ENCODE measurements at places on chromosomes 6 and 20.

DNA sequence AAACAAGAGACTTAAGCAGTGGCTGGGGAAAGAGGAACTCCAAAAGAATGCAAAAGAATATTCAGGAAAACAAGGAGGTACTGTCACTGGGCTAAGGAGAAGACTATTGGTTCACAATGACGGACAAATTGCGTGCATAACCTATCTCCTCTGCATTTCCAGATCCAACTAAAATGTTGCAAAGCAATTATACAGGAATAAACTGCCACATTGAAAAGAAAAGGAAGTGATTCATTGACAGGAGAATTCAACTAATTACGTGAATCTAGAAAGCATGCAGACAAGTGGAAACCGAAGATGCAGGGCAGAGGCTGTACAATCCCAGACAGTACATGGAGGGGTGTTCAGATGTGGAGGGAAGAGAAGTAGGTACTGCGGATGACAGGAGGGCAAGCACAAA, 152.8 kb upstream of the RIPOR2 start:
- DNase-seq: no peak

DNA sequence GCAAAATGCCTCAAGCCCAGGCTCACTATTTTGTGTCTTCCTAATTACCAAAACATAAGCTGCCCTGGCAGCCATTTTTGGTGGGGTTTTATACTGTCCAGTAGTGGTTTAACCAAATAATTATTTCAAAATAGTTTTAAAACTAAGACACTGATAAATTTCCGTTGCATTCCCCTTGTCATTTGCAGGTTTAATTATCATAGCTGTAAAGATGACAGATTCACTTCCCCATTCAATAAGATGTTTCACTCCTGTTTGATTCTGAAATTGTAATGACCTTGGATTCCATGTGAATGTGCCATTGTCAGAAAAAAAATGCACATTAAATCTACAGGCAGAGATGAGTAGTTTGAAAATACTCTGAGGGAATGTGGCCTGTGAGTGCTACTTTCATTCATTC, 172.0 kb downstream of the COL9A1 start:
- no peak for DNase-seq

DNA sequence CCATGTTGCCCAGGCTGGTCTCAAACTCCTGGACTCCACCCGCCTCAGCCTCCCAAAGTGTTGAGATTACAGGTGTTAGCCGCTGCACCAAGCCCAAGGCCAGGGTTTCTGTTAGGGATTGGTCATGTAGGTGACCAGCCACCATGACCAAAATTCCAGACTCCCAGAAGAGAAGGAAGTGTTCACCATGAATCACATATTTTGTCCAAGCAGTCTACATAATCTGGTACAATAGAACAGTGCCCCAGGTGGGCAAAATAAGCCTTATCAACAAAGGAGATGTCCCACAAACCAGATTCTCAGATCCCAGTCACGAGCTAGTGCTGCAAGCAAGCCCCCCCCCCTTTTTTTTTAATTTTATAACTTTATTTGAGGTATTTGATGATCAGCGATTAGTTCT, 20.0 kb downstream of the ZNF341 start:
- no peak for DNase-seq

DNA sequence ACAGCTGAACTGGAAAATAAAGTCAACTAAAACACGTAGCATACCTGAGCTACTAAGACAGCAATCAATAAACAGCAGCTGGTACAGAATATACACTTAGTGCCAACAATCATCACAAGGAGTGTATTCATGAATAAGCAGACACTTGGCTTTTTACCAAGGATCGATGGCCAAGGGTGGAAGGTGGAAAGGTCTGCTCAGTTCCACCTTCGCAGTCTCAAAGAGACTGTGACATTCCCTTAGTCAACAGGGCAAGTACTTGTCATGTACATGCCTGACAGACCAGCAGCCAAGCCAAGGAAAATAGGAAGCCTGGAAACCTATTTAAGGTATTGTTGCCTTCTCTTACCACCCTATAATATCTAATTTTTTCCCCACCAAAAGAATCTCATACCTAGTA, 21.4 kb downstream of the HBS1L start:
- no peak for DNase-seq

- DNase-seq: no peak
These were observed 85.5 kb downstream of the UNC5CL start for GRCh38 chr6:40953486-40953885.

DNA sequence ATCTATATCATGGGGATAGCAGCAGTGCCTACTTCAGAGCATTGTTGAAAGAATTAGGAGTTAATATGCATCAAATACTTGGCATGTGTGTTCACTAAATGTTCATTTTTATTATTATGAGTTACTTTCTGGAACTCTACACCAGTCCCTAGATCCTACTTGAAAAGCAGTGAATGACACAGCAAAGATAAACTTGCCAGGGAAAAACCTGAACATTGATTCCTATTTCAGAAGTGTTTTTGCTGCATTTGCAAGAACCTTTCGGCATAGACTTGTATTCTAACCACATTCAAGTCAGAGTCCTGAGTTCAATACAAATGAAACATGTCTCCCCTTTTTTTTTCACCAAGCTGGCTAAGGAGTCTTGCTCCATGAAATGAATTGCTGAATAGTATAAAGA, 187.4 kb upstream of the TAB2 start:
- no peak for DNase-seq

- no peak for DNase-seq
These were observed 249.0 kb downstream of the EPM2A start for GRCh38 chr6:145486306-145486705.

GRCh38 chr6:122747573-122747972, 31.9 kb upstream of the FABP7 start:
- DNase-seq: no peak

DNA sequence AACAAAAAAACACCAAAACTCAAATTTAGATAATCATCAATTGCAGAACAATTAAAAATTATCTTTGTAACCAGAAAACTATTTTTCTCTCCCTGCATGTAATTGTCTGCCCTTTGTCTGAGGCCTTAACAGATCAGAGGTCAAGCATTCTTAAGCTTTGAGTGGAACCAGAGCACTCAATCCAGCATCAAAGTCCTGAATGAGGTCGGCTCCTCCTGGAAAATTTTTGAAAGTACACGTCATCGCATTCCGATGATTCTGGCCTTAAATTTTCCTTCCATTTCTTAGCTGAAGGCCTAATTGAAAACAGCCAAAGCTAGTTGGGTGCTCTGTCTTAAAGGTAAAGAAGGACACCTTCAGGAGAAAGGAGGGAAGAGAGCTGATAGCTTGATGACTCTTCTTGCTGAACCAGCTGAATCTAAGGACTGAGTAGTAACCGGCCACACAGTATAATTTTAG, 510.2 kb upstream of the SULF2 start:
- no peak for DNase-seq

- no peak for DNase-seq
These were observed 597.3 kb downstream of the PKHD1 start for GRCh38 chr6:51490101-51490500.

GRCh38 chr6:2732503-2733089, 18.1 kb downstream of the MYLK4 start:
- DNase-seq: no peak

- DNase-seq: no peak
These were observed 2.9 kb downstream of the TFAP2A start for GRCh38 chr6:10411971-10412460.

DNA sequence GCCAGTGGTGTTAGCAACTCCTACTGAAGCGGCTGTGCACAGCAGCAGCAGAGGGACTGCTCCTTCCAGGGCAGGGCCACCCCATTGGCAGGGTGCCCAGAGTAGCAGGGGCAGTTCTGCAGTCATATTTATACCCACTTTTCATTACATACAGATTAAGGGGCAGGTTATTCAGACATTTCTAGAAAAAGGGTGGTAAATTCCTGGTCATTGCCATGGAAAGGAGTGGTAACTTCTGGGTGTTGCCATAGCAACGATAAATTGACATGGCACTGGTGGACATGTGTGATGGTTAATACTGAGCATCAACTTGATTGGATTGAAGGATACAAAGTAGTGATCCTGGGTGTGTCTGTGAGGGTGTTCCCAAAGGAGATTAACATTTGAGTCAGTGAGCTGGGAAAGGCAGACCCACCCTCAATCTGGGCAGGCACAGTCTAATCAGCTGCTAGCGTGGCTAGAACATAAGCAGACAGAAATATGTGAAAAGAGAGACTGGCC, 45.0 kb downstream of the IYD start:
- no peak for DNase-seq

GRCh38 chr20:16861708-16862107, 113.5 kb downstream of the OTOR start:
- no peak for DNase-seq

DNA sequence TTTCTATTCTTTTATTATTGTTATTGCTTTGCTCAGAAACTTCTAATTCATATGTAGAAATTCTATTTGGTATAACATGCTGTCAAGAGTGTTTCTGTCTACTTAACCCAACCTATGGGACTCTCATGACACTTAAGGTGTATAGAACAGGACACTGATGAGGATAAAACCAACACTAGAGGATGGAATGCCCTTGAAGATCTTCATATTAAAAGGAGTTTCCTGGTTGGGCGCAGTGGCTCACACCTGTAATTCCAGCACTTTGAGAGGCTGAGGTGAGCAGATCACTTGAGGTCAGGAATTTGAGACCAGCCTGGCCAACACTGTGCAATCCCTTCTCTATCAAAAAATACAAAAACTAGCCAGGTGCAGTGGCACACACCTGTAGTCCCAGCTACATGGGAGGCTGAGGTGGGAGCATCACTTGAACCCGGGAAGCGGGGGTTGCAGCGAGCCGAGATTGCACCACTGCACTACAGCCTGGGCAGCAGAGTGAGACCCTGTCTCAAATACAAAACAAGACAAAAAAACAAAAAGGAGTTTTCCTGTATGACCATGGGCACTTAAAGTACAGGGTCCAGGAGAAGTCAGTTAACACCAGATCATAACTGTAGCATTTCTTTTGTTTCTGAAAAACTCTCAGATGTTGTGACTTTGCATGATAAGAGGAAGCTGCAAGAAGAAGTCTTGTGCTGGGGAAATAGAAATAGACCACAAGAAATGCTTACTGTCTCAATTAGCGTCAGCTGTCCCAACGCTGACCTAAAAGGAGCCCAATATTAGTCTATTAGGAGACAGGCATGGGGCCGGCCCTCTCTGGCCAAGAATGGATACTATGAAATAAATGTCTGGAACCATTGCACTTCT, 38.9 kb upstream of the CD2AP start:
- DNase-seq: no peak

GRCh38 chr6:144681334-144681733, 396.2 kb downstream of the UTRN start:
- DNase-seq: no peak

- no peak for DNase-seq
These were observed 155.0 kb downstream of the TMEM200A start for GRCh38 chr6:130520801-130521200.

GRCh38 chr6:14681699-14682487, 564.0 kb upstream of the JARID2 start:
- DNase-seq: no peak

DNA sequence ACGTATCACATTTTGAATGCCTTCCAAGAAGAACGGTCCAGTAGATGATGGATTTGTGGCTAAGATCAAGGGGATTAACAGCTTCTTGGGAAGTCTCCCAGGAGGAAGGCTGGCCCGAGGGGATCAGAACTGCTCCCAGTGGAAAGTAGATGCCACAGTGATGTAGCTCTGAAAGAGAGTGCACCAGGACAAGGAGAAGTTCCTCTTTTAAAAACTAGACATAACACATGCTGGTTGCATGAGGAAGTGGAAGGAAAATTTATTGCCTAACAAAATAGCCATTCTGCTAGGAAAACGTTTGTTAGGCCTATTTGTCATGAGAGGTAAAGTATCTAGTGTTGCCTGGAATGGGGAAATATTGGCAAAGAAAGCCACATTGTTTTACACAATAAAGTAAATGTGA, 87.8 kb downstream of the CDH26 start:
- DNase-seq: no peak

GRCh38 chr6:57134954-57135353, 37.2 kb upstream of the BAG2 start:
- DNase-seq: no peak

DNA sequence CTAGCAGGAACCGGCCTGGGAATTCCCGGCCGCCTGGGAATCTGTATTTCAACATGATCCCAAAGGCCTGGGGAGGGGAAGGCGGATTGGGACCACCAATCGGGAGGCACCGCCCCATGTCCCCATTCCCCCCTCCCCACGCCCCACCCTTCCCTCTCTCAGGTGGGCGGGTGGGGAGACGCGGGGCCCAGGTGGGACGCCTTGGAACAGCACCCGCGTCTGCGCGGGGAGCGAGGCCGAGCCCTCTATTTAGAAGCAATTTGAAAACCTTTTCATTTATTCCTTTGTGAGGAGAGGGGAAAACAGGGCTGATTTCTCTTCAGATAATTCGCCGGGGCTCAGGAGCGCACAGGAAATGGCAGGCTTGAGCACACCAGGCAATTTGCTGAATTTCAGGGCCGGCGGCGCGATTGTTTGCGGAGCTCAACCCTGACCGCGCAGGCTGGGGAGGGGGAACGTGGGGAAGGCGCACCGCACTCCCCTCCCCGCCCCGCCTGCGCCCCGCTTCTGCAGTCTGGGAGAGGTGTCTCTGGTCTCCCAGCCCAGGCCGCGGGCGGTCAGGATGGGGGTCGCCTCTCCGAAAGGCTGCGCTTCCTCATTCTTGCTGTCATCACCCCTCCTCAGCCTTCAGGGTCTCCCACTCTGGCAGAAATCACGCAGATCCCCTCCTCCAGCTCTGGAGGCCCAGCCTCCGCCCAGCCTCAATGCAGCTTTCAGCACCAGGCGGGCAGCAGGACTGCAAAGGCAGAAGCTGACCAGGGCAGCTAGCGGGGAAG, 170.0 kb downstream of the GRM4 start:
- DNase-seq: no peak

DNA sequence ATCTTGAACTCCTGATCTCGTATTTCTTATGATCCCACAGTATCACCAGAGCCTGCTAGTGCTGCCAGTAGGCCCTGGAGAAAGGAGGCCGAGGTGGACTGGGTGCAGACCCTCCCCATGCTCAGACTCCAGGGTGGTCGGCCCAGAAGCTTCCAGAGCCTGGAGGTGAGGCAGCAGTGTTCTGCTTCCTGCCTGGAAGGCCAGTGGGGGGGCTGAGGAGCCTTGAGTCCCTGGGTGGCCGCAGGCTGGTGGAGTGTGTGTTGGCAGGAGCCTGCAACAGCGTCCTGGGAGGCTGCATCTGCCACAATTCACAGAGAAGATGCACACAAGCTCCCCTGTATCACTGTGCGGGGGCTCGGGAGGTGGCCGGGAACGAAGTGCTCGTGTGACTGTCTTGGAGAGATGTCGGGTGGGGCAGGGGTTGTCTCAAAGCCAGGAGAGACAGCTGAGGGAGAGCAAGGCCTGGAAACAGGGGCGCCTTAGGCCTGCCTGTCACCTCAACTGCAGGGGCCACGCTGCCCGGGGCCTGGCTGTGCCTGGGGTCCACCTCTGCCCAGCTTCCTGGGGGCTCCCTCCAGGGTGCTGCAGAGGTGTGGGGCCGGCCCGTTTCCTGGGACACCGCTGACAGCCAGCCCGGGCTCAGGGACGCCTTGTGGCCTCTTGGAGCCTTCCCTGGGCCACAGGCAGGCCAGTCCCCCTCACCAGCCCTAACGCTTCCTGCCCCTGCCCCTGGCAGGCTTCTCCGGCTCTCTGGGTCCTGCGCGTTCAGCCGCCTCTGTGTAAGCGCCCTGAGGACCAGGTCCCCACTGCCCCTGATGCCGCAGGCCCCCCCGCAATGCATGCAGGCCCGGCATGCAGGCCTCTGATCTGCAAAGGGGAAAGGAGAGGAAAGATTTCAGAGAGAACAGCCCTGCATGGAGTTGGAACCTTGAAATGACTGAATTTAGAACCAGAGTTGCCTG, 24.2 kb upstream of the MAS1 start:
- DNase-seq: no peak

GRCh38 chr20:50263831-50264230, 73.2 kb downstream of the CEBPB start:
- DNase-seq: no peak

- DNase-seq: no peak
These were observed 6.0 kb upstream of the QKI start for GRCh38 chr6:163408352-163408991.
